ENCODE measurements at places on chromosomes 11 and 22.

DNA sequence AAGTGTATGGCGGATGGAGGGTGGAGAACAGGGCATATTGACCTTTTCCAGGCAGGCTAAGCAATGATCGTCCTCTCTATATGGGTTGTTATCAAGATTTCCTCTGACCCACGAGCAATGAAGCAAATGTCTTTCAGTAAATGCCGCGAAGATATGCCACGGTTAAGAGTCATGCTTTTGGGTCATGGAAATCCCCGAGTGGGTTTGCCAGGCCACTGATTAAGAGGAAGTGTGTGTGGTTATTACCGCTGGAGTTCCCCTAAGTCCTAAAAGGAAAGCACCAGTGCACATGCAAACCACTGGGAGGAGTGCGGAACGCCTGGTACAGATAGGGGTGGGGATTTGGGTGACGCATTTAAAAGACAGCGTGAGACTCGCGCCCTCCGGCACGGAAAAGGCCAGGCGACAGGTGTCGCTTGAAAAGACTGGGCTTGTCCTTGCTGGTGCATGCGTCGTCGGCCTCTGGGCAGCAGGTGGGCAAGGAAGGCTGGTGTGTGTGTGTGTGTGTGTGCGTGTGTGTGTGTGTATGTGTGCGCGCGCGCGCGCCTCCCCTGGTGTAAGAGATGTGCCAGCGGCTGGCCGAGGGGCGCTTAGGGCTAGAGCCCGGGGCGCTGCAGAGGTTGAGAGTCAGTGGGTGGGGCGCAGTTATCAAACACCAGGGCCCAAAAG is at the start of gene BIRC3:
TSS of gene BIRC3 (plus strand) at position 386 of the 669 bp plus-strand sequence. CDS start 7,026 bp downstream, outside the sequence.
- ATAC-seq = peak; percentile 94

DNA sequence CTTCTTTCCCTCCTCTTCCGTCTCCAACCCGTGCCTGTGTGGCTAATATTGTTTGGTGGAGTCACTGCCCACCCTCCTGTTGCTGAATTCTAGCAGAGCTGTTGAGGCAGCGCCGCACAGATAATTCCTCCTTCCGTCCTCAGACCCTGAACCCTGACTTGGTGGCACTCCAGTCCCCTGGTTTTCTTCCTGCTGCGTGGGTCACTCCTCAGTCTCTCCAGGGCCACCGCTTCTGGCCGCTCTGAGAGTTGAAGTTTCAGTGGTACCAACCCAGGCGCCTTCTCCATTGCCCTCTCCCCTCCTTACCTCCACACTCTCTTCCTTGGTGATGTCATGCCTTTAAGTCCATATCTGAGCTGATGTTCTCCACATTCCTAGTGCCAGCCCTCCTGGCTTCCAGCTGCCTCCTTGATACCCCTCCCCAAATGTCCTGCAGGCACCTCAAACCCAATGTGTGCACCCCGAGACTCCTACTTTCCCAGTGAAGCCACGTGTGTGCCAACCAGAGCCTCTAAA is 54.5 kb upstream of the RASD2 start:
- no peak for ATAC-seq

GRCh38 chr22:31081963-31082605 is 966 bp downstream of the SMTN start:
- no peak for ATAC-seq

GRCh38 chr22:19395276-19395675 is 36.3 kb downstream of the HIRA start:
- ATAC-seq = no peak

DNA sequence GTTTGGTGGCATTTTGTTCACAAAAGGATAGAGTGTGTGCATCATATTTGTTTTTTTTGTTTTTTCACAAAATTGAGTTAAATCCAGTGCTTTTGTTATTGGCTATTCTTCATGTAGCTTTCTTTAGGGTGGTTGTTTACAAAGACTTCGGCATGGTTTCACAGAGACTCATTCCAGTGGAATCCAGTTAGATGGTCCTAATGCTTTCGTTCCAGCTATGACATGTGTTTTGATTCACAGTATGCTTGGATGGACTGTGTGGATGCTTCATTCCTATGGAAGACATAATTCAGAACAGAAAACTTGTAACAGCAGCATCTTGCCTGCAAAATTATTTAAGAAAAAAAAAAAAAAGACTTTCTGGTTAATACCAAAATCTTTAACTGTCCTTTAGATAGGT is 97.9 kb downstream of the PDHX start:
- ATAC-seq = no peak

GRCh38 chr22:30295576-30295975 is 6.3 kb upstream of the CASTOR1 start:
- ATAC-seq = no peak

DNA sequence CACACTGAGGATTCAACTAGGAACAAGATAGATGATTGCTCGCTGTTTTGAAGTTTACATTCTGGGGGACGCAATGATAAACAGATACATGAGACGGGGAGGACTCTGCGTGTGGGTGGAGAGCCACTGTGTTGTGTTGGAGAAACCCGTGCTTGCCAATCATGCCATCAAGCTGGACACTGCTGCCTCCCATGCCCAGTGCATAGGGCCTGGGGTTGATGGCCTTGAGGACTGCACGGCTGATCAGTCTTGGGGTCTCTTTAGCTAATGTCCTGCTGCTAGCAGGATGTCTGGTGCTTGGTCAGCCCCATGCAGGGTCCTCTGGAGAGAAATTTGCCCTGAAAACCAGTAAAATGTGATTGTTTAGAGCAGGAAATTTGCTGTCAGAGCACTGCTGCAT is 221.2 kb upstream of the B3GAT1 start:
- ATAC-seq = no peak

DNA sequence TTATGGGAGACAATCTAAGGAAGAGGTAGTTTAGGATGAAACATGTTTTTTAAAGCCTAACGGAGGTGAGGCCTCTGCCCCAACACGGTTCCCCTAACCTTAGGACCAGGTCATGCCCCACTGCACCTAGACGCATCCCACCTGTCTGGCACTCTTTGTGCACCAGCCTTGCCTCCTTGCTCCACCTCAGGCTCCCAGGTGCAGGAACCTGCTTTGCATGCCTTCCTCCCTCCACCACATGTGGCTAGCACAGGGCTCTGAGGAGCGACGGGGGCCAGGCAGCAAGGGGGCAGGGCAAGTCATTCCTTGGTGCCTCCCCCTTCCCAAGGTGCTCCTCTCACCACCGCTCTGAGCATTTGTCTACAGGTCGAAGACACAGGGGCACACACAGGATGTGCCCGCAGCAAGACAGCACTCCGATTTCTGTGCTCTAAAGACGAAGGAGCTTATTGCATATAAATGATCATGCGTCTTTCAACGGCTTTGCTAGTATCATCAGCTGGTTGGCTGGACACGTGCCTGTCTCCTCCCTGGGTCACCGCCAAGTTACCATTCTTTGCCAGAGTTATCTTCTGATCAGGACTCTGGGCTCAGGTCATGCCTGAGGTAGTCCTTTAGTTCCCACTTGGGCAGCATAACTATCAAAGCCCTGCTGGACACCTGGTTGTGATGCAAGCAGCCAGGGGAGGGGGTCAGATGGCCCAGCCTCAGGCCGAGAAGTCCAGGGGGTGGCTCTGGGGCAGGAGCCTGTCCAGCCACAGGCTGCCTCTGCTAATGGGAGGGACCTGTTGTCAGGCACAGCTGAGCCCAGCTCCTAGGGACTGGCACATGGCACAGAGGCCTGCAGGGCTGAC is 172.0 kb upstream of the NTM start:
- ATAC-seq = no peak

- no peak for ATAC-seq
Observed at GRCh38 chr11:6746086-6746618, 25.6 kb downstream of the OR2AG2 start.

GRCh38 chr11:124069429-124070401 is 28.6 kb upstream of the OR10G7 start:
- ATAC-seq = peak; percentile 50

DNA sequence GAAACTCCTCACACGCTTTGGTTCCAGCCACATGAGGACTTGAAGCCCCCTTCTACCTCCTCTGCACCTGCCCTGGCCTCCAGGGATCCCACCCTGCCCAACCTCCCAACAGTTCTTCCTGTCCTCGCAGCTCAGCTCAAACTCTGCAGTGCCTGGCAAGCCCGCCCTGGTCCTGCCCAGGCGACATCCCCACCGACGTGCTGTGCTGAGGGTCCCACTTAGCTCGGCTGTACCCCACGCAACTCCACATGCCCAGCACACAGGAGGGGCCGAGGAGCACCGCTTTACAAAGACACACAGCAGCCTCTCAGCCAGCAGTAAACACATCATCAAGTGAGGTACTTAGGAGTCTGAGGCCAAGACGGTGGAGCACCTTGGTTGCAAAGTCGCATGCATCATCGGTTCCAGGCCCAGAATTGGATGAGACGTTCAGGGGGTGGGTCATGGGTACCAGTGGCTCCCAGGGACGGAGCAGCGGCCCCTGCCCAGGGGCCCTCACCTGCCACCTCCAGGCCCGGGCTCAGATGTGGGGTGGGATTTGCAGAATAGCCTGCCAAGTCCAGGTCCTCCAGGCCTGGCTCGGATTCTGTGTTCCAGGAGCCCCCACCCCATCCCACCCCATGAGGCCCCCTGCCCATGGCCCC is 72.6 kb downstream of the CELSR1 start:
- ATAC-seq = no peak

GRCh38 chr11:705646-706438 is at the start of gene EPS8L2:
Gene EPS8L2, plus strand, starts transcription at chr11:706231. Its CDS starts 3,177 bp downstream, at chr11:709408.
- ATAC-seq = peak; percentile 16

- ATAC-seq = no peak
Observed at GRCh38 chr22:23530766-23531282, 49.3 kb downstream of the IGLL1 start.

GRCh38 chr22:24500277-24500820 is 5.2 kb downstream of the UPB1 start:
- ATAC-seq = no peak

- no peak for ATAC-seq
Observed at GRCh38 chr11:2781408-2782274, 81.8 kb upstream of the KCNQ1OT1 start.

- no peak for ATAC-seq
Observed at GRCh38 chr22:44032126-44032730, 8.1 kb downstream of the PARVB start.

- no peak for ATAC-seq
Observed at GRCh38 chr11:93490996-93491618, 52.1 kb downstream of the SMCO4 start.

DNA sequence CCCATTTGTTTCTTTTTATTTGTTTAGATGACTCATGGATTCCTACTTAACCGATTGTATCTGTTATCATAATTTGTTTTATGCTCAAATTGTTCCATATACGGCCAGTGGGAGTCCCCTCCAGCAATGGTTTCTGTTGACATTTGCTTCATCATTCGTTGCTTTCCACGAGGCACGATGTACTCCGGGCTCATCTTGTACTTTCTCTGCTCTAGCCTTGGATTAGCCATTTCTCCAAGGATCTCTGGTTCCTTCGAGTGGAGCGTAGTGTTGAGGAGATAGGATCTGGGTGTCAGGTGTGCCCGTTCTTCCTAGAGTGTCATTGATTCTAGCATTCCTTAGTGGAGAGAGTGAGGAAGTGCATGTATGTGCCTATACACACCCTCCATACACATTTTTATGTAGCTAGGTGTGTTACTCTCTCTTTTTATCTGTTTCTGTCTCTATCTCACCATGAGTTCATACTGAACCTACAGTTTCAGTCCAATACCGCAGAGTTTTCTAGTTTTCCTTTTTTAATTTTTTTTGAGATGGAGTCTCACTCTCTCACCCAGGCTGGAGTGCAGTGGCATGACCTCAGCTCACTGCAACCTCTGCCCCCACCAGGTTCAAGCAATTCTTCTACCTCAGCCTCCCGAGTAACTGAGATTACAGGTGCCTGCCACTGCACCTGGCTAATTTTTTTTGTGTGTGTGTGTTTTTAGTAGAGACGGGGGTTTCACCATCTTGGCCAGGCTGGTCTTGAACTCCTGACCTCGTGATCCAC is 31.4 kb downstream of the TECTA start:
- ATAC-seq = no peak

DNA sequence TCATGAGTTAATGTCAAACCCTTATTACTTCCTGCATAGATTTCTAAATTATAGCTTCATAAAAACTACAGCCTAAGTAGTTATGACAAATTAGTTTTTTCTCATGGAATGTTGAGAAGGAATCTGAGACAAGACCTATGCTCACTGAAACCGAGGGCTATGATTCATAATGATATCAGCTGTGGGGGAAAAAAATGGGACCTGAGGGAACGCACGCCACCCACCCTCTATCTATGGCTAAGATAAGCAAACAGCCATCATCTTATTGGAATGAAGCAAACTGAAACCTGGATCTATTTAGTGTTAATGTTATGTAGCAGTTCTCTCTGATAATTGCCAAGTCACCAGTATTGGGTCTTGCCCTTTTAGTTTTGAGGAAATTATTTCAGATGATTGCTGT is 906.9 kb upstream of the RAG2 start:
- ATAC-seq = no peak

GRCh38 chr11:64120951-64121569 is 44.9 kb downstream of the MACROD1 start:
- ATAC-seq = no peak

DNA sequence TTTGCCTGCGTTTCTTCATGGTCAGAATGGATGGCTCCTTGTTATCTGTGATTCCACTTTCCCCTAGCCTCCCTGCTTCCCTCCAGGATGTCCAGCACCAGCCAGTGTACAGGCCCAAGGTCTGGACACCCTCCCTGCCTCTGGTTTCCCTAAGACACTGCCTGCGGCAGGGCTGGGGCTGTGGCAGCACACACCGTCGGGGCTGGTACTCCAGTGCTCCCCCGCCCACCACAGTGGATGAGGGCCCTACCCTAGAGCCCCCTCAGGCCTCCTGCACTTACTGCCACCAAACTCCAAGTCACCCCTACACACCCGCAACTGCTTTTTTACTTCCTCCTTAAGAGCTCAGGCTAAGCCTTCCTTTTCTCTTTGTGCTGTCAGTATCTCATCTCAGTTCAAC is 28.9 kb downstream of the ZNF214 start:
- no peak for ATAC-seq

DNA sequence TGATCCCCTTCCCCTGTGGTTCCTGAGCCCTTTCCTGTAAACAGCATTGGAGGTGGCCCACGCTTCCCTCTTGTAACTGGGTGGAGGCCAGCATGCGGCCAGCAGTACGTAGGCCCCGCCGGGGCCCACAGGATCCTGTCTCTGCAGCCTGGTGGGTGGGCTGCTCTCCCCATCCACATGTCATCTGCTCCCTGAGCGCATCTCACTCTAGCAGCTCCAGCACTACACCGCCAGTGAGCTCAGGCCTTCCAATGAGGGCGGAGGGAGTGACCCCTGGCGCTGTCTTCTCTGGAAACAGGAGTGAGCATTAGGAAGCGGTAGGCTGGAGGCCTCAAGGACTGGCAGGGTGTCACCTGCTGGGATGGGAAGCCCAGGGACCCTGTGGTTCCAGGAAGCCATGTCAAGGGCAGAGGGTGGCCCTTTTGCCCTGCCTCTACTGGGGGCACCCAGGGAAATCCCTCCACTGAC is 363.9 kb downstream of the TBC1D22A start:
- no peak for ATAC-seq

GRCh38 chr11:130216221-130216550 is 56.6 kb downstream of the ST14 start:
- ATAC-seq = no peak

DNA sequence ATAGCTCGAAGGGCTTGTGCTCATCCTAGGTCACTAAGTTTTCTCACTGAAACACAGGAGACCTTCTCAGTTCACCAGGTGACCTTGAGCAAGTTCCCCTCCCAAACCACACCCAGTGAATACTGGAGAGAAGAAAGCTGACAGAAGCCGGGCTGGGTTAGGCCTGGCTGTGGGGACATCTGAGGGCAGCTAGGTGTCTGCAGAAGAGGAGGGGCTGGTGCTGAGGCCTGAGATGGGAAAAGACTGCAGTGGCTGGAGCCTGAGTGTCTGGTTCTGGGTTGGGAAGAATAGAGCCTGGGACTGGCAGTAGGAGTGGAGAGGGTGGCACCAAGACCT is 602 bp upstream of the INPP5J start:
- ATAC-seq = peak; percentile 4

- ATAC-seq = no peak
Observed at GRCh38 chr11:15236559-15236958, 121.8 kb downstream of the INSC start.
